Hindlimb muscle (tissue), 1 donor: ENCODE measurements at places on chromosomes 3 and 15. TPM values are rescaled to one million over a fixed set of nuclear protein-coding genes. Genes with fewer than 3 reads are reported as not detected.

The GOLGA8R gene
- polyA plus RNA-seq: 8.3 TPM

The WDR93 gene
- polyA plus RNA-seq: 0.14 TPM

The DISP2 gene
- 1.4 TPM for polyA plus RNA-seq

The ZNF280D gene
- 36.9 TPM for polyA plus RNA-seq

GRCh38 chr15:79863886-79864285, 32.9 kb downstream of the MTHFS start:
- no peak for DNase-seq

GRCh38 chr3:128330214-128330842, 136.4 kb downstream of the DNAJB8 start:
- no peak for DNase-seq

GRCh38 chr15:69812861-69813261, 284.9 kb downstream of the TLE3 start:
- DNase-seq: no peak

- DNase-seq: no peak
Measured at GRCh38 chr3:124791142-124791541, 60.9 kb downstream of the UMPS start.
